ENCODE measurements at places on chromosomes 2 and 18. TPM values are rescaled to one million over a fixed set of nuclear protein-coding genes. Genes with fewer than 3 reads are reported as not detected.
A peak's percentile ranks its signal among the peaks of the same experiment; 100 is the strongest.

The NAPG gene
- total RNA-seq = 21.5 TPM

The LYPD1 gene
- not detected for total RNA-seq

The DPYSL5 gene
- total RNA-seq = not detected

The TFCP2L1 gene
- 0.18 TPM for total RNA-seq

The STARD6 gene
- not detected for total RNA-seq

The XDH gene
- total RNA-seq = 0.35 TPM

The VIT gene
- 0.26 TPM for total RNA-seq

The OSR1 gene
- 20.7 TPM for total RNA-seq

- no peaks in the 10 kb centered on the region for H3K27me3 ChIP-seq
- no peaks in the 10 kb centered on the region for H3K36me3 ChIP-seq
- no peaks in the 10 kb centered on the region for H3K4me1 ChIP-seq
- no peak overlapping the region for H3K4me3 ChIP-seq
- no peak for DNase-seq
- peak overlapping the region; percentile 35 for H3K27ac ChIP-seq
Measured at GRCh38 chr2:217722883-217723472, 279.8 kb downstream of the TNS1 start.

- no peak for DNase-seq
- H3K4me1 ChIP-seq = no peaks in the 10 kb centered on the region
- no peaks in the 10 kb centered on the region for H3K27me3 ChIP-seq
- no peak overlapping the region for H3K4me3 ChIP-seq
- no peak overlapping the region for H3K27ac ChIP-seq
Measured at GRCh38 chr2:6965071-6965795, 48.0 kb downstream of the RNF144A start.

- no peaks in the 10 kb centered on the region for H3K4me1 ChIP-seq
- no peak overlapping the region for H3K4me3 ChIP-seq
- DNase-seq = no peak
Measured at GRCh38 chr2:215425021-215425782, 10.7 kb downstream of the FN1 start.

- H3K4me3 ChIP-seq = no peak overlapping the region
- no peaks in the 10 kb centered on the region for H3K27me3 ChIP-seq
Measured at GRCh38 chr2:172782506-172783164, 47.0 kb downstream of the RAPGEF4 start.

DNA sequence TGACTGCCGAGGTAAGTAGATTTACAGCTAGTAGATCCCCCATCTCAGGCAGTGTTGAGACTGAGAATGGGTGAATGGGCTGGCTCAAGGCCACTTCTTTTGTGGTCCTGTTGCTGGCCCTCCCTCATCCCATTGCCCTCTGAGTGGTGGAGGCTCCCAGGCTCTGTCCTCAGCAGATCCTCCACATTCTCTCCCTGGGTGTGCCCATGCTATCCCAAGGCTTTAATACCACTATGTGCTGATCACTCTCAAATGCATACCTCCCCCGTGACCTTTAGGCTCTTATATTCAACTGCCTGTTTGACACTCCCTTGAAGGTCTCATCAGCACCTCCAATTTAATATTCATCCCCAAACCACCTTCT, 271.8 kb downstream of the GLI2 start:
- no peak for DNase-seq
- no peaks in the 10 kb centered on the region for H3K36me3 ChIP-seq
- H3K27ac ChIP-seq = no peak overlapping the region
- no peak overlapping the region for H3K4me3 ChIP-seq
- H3K4me1 ChIP-seq = no peaks in the 10 kb centered on the region
- no peaks in the 10 kb centered on the region for H3K27me3 ChIP-seq

DNA sequence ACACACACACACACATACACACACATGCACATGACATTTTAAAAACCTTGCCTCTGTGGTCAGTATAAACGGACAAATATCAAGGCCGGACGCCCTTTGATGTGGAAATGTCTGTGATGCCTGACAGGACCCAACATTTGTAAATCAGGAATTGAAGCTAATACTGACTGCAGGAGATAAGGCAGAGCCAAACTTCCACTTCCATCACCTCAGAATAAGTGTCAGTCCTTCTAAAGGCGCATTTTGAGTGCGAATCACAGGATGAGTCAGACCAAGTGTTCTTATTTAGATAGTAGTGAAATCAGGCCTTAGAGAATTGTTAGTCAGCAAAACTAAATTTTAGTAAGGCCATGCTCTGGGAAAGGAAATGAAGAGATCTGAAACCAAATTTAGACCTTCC, 211.7 kb upstream of the LRATD1 start:
- H3K27me3 ChIP-seq = no peaks in the 10 kb centered on the region
- no peaks in the 10 kb centered on the region for H3K36me3 ChIP-seq
- H3K4me1 ChIP-seq = no peaks in the 10 kb centered on the region
- no peak overlapping the region for H3K27ac ChIP-seq
- H3K4me3 ChIP-seq = no peak overlapping the region

DNA sequence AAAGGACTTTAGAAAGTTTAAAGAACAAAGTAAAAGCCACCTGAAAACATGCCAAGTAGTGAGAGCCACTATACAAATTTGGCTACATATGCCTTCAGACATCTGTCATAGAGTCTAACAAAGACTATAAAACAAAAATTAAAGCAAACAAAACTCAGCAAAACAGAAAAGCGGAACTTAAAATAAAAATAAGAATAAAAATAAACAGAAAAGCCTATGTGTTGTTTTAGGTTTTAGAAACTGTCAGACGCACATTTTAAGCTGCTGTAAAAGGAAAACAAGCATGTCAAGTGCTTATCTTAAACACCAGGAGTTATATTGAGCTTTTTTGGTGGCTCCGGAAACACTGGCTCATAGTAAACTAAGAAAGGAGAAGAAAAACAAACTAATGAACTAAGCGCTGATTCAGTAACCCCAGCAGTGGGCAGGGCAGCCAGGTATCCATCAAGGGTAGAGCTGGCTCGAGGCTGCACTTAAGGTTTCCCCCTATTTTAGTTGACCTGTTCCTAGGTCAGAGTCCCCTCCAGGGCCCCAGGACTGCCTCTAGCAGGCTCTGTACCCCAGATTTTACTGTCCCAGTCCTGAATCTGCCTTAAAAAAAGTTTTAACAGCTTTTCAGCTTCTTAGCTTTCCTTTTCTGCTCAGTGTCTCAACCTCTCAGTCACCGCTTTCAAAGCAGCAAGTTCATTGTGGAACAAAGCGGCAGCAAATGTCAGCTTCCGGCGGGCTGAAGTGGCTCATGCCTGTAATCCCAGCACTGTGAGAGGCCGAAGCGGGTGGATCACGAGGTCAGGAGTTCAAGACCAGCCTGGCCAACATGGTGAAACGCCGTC, 15.4 kb upstream of the RMC1 start:
- no peaks in the 10 kb centered on the region for H3K36me3 ChIP-seq
- peak overlapping the region; percentile 7 for H3K4me3 ChIP-seq
- no peaks in the 10 kb centered on the region for H3K27me3 ChIP-seq
- peaks cover 6% of the 10 kb centered on the region for H3K4me1 ChIP-seq

DNA sequence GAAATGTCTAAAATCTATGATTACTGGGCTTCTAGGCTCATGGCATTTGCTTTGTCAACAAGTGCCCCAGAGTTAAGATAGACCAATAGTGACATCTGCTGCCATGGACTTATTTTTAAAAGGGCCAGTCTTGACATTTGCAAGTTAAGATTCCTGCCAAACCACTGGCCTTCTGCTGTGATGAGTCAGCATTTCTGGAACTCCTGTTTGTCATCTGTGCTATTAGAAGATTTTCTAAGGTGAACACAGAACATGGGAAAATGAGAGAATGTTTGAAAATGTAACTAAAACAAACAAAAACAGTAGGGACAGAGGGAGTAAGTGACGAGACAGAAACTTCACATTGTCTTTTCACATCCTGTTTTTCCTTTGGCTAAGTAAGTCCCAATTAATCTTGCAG, 93.7 kb upstream of the WDR75 start:
- peak overlapping the region; percentile 51 for H3K27ac ChIP-seq
- no peak overlapping the region for H3K4me3 ChIP-seq
- peak; percentile 22 for DNase-seq
- H3K4me1 ChIP-seq = no peaks in the 10 kb centered on the region
- H3K36me3 ChIP-seq = no peaks in the 10 kb centered on the region
- H3K27me3 ChIP-seq = no peaks in the 10 kb centered on the region

DNA sequence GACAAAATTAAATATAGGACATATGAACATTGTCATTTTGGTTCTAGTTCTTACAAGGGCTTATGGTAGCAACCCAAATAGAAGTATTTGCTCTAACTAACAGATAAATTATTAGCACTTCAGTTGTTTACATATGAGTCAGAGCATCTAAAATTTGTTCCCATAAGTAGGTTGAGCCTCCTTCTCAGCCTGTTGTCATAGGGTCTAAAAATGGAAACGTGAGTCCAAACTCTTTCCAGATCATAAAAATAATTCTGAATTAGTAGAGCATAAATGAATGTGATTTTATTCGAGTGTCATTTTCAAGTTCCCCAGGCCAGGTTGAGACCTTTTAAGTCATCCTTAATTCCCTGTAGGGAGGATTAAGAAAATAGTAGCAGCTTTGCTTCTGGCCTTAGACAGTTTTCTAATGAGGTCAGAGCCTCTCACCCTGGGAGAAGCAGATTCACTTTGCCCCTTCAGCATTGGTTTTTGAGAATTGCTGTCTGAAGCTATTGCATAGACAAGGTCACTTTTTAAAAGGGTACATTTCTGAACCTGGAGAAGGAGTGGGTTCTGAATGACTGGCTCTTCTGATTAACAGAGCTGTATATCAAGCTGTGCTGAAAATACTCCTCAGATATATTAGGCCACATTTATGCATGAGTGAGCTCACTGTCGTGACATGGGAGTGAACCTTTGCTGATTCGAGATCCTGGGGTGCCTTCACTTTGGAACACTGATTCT, 164.3 kb downstream of the NEDD4L start:
- no peaks in the 10 kb centered on the region for H3K36me3 ChIP-seq
- H3K27me3 ChIP-seq = no peaks in the 10 kb centered on the region
- peak overlapping the region; percentile 81 for H3K27ac ChIP-seq
- H3K4me3 ChIP-seq = no peak overlapping the region
- peaks cover 4% of the 10 kb centered on the region for H3K4me1 ChIP-seq
- DNase-seq = no peak

DNA sequence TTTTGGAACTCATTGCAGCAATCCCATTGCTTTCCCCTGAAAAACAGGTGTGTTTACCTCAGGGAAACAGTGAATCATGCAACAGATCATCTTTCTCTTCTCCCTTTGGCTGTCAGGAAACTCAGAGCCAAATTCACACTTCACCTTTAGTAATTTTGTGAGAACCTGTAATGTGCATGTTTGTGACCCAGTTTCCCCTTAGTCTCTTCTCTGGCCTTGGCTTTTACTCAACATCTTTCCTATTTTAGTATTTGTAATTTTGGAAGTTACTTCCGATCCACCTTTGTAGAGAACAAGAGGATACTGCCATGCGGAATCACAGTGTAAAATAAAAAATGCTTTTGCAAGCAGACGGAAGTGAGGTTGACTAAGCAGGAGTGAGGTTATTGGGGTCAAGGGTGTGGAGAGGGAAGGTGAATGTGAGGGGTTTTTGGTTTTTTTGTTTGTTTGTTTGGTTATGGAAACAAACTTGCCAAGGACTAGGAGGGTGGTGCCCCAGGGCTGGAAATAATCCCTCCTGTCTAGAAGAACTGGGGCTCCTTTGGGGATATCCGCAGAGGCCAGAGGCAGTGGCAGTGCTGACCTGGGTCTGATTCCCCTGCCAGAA, 14.0 kb downstream of the ASPRV1 start:
- no peaks in the 10 kb centered on the region for H3K4me1 ChIP-seq
- no peak for DNase-seq
- H3K36me3 ChIP-seq = no peaks in the 10 kb centered on the region
- no peak overlapping the region for H3K27ac ChIP-seq
- no peak overlapping the region for H3K4me3 ChIP-seq

DNA sequence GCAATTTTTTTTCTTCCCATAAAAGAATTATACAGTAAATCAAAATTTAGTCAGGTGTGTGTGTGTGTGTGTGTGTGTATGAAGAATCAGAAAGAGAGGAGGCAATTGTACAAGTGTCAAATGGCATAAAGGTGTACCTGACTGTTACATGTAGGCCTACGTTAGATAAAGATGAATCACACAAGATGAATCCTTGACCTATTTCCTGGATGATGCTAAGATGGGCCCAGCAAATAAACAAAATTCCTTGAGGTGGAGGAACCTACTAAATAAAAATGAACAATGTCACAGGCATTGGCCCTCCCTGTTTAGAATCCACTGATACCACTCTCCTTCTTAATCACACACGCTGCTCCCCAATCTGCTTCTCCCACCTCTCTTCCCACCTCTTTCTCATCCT, 79.7 kb upstream of the LRATD1 start:
- H3K4me3 ChIP-seq = no peak overlapping the region
- H3K27me3 ChIP-seq = no peaks in the 10 kb centered on the region
- no peaks in the 10 kb centered on the region for H3K4me1 ChIP-seq
- no peak for DNase-seq
- H3K27ac ChIP-seq = no peak overlapping the region

DNA sequence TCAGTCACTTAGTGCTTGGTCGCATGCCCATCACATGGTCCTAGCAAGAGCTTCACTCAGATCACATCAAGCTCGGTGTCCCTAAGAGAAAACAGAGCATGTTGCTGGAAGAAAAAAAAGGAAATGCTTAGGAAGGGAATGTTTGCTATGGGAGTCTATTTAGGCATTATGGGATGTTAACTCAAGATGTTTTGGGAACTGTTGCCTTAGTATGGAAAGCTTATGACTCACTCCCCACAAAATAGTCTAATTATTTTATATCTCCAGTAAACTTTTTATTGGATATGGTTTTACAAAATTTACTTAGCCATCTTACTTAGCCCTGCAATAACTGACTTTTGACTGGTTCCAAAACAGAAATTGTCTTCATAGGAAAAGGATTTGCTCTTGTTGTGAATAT, 439.5 kb upstream of the ZEB2 start:
- H3K4me1 ChIP-seq = no peaks in the 10 kb centered on the region
- no peaks in the 10 kb centered on the region for H3K36me3 ChIP-seq
- DNase-seq = no peak
- no peak overlapping the region for H3K27ac ChIP-seq
- no peaks in the 10 kb centered on the region for H3K27me3 ChIP-seq

- no peak overlapping the region for H3K27ac ChIP-seq
- no peaks in the 10 kb centered on the region for H3K36me3 ChIP-seq
- H3K27me3 ChIP-seq = no peaks in the 10 kb centered on the region
- H3K4me3 ChIP-seq = no peak overlapping the region
- DNase-seq = no peak
Measured at GRCh38 chr2:235151152-235151551, 199.3 kb downstream of the SH3BP4 start.

GRCh38 chr2:19125901-19126680, 232.3 kb downstream of the OSR1 start:
- no peaks in the 10 kb centered on the region for H3K4me1 ChIP-seq
- no peak overlapping the region for H3K27ac ChIP-seq
- H3K27me3 ChIP-seq = no peaks in the 10 kb centered on the region
- H3K36me3 ChIP-seq = no peaks in the 10 kb centered on the region
- H3K4me3 ChIP-seq = no peak overlapping the region
- DNase-seq = no peak

GRCh38 chr2:15959331-15960153, 19.2 kb downstream of the MYCN start:
- DNase-seq = no peak
- no peak overlapping the region for H3K27ac ChIP-seq
- no peaks in the 10 kb centered on the region for H3K4me1 ChIP-seq
- no peak overlapping the region for H3K4me3 ChIP-seq

All from uterus (tissue), 4 donors.